ENCODE measurements at places on chromosomes 2 and 18.

DNA sequence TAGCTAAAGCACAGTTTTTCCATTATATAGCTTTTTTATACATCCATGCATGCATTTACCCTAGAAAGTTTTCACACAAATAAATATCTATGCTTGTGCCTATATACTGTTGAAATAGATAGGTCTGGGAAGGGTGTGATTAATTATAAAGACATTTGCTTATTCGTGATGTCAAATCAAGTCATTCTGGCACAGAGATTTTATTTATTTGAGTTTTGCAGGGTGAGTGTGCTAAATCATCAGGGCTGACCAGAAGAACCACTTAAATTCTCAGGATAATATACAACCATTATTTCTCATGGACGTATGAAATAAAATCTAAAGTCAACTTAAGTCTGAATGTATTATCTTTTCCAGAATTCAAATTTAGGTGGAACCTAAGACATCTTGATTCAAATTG is 295.5 kb downstream of the EPHA4 start:
- DNase-seq: no peak

GRCh38 chr2:212843409-212844199 is 305.0 kb upstream of the ERBB4 start:
- DNase-seq: no peak

DNA sequence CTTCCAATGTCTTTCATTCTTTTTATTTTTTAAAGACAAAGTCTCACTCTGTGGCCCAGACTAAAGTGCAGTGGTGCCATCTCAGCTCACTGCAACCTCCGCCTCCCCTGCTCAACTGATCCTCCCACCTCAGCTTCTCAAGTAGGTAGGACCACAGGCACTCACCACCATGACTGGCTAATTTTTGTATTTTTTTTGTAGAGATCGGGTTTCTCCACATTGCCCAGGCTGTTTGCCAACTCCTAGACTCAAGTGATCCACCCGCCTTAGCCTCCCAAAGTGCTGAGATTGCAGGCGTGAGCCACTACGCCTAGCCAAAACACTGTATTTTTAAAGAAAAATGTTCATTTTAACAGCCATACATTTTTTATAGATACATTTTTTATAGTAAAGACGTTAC is 12.7 kb downstream of the GCKR start:
- no peak for DNase-seq

DNA sequence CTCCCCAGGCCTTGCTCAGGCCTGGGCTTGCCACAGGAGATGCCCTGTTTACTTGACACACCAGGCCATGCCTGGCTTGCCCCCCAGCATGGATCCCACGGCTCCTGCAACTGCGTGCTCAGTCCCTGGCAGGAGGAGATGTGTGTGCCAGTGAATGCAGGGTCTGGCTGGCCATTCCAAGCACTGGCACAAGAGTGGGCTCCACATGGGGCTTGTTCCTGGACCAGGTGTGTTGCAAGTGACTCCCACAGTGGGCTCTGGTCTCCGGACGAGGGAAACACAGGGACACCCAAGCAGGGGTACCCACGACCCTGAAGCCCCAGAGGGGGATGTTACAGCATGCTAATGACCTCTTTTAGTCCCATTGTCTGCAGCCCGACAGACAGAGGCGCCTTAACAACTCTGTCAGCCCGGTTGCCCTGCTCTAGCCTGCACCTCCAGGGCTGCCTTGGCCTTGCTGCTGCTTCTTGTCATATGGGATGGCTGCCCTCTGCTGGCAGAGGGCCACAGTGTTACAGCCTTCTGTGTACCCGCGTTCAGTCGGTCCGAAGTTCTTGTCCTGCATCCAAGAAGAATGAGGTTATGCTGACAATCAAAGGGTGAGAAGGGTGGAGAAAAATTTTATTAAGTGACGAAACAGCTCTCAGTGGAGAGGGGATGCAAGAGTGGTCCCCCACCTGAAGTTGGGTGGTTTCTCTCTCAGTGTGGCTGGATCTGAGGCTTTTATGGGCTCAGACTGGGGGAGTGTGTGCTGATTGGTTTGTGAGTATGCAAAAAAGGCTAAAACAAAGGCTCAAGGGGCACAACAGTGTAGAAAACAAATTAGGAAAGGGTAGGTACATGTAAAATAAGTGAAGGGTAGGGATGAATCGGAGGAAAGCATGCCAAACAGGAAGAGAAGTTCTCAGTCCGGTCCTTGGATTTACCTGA is 180.4 kb downstream of the MBD5 start:
- no peak for DNase-seq

- DNase-seq: no peak
Measured at GRCh38 chr2:176613323-176613987, 344.2 kb downstream of the MTX2 start.

- DNase-seq: no peak
Measured at GRCh38 chr2:88838165-88838635, 146.7 kb downstream of the RPIA start.

- DNase-seq: no peak
Measured at GRCh38 chr2:204566439-204566838, 21.2 kb downstream of the PARD3B start.

DNA sequence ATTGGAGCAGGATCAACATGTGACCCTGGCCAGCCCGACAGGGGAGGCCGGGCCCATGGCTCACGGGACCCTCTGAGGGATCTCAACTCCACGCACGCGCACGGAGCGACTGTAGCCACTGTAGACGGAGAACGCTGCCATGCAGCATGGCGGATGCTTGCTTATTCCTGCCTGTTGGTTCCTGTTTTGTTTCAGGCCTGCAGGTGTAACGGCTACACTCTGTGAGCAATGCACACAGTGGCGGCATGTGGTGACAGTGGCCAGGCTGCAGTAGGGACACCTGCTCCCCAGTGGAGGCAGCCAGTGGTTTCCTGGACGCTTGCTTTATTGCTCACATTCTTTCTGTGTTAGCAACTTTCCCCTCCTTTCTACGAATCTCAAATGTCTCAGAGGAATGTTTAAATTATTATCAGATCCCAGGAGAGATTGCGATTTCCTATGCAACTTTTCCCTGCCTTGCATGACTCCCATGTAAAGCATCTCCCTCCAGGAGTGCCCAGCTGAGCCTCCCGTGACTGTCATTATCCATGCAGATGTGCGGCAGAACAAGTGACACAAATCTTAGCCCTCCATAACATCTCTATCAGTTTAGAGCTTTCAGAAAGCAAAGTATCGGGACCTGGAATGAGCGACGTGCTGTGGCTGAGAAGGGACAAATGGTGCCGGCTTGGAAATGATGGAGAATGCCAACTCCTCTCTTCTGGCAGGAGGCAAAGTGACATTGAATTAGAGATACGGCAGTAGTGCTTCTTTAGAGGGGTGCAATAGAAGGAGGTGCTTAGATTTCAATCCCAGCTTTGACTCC is 209.7 kb downstream of the ASB1 start:
- DNase-seq: no peak

- no peak for DNase-seq
Measured at GRCh38 chr2:113692698-113693428, 63.6 kb downstream of the SLC35F5 start.

GRCh38 chr2:152466041-152466440 is 131.1 kb downstream of the FMNL2 start:
- DNase-seq: no peak

- no peak for DNase-seq
Measured at GRCh38 chr2:181036848-181037603, 56.6 kb downstream of the UBE2E3 start.

DNA sequence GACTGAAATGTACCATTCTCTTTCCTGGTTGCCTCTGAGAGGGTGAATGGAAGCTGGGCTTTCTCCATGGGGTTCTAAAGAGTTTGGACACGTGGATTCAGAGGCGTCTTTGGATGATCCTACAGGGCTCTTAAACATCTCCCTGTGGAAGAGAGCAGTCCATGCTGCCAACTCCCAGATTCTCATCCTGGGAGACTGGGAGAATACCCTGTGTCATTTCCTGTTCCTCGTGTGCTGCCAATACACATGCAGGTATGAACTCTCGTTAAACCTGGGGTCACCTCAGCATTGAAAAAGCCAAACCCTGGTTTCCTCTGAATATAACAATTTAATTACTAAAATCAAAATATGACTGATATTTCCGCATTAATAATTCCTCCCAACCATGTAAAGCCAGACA is 73.3 kb upstream of the NT5C1B start:
- no peak for DNase-seq

DNA sequence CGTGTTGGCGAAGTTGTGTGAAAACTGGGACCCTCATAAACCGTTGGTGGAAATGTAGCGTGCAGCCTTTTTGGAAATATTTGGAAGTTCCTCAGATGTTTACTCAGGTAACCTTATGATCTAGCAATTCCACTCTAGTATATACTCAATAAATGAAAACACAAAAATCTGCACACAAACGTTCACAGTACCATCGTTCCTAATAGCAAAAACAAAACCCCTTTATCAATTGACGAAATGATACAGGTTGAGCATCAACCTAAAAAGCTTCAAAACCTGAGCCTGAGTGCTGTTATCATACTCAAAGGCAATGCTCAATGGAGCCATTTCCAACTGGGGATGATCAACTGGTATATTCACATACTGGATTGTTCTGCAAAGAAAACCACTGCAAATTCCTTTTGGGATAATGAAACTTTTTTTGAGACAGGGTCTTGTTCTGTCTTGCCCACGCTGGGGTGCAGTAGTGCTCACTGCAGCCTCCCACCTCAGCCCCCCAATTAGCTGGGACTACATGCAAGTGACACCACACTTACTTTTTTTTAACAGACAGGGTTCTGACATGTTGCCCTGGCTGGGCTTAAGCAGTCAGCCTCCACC is 777 bp upstream of the C18orf32 start:
- DNase-seq: no peak

GRCh38 chr2:55408098-55408882 is 11.4 kb downstream of the CCDC88A start:
- DNase-seq: no peak

GRCh38 chr2:226603606-226604005 is 196.0 kb downstream of the IRS1 start:
- DNase-seq: no peak

DNA sequence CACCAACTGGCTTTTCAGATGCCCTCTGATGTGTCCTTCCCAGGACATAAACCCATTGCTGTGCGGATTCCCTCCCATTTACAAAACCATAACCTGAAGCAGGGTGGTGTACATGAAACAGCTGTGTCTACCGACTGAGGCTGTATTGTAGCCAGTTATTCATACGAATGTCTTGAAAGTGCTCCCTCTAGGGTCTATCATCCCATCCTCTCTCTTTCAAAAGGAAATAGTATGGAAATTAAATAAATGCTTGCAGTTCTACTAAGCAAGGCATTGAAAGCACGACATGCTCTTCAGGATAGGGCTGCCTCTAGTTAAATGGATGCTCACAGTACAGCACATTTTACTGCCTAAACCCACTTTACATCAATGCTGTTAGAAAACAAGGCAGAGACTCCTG is 112.2 kb upstream of the PXDN start:
- no peak for DNase-seq

DNA sequence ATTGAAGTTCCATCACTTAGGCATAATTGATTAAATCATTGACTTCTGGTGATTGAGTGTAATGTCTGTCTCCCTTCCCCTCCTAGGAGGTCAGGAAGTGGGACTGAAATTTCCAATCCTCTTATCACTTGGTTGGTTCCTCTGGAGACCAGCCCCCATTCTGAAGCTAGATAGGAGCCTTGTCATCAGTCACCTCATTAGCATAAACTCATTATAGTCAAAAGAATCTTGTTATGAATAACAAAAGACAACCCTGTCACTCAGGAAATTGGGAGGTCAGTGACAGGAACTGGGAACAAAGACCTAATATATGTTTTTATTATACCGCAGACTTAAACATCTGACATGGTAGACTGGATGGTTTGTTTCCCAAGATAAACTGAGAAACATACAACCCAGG is 60.7 kb upstream of the GAREM2 start:
- DNase-seq: no peak

DNA sequence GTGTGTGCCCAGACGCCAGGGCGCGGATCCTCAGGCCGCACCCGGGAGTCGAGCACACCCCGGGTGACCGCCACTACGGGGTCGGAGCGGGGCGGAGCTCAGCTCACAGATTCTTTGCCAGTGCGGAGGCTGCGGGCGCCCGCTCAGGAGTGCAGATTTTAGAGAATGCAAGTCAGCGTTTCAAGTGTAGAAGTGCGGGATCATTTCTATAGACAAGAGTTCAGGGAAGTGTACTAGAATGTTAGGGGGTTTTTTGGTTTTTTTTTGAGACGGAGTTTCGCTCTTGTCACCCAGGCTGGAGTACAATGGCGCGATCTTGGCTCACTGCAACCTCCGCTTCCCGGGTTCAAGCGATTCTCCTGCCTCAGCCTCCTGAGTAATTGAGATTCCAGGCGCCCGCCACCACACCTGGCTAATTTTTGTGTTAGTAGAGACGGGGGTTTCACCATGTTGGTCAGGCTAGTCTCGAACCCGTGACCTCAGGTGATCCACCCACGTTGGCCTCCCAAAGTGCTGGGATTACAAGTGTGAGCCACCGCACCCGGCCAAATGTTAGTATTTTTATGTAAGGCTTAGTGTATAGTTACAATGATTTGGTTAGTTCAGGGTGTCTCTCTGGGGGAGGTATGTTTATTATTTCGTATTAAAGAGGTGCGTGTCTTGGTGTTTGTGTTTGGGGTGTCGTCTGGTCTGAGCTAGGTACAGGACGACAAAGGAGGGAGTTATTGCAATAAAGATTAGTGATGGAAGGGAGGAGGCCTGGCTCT is 619 bp upstream of the FAM168B start:
- DNase-seq: no peak

GRCh38 chr2:6545795-6546194 is 319.9 kb downstream of the CMPK2 start:
- no peak for DNase-seq

DNA sequence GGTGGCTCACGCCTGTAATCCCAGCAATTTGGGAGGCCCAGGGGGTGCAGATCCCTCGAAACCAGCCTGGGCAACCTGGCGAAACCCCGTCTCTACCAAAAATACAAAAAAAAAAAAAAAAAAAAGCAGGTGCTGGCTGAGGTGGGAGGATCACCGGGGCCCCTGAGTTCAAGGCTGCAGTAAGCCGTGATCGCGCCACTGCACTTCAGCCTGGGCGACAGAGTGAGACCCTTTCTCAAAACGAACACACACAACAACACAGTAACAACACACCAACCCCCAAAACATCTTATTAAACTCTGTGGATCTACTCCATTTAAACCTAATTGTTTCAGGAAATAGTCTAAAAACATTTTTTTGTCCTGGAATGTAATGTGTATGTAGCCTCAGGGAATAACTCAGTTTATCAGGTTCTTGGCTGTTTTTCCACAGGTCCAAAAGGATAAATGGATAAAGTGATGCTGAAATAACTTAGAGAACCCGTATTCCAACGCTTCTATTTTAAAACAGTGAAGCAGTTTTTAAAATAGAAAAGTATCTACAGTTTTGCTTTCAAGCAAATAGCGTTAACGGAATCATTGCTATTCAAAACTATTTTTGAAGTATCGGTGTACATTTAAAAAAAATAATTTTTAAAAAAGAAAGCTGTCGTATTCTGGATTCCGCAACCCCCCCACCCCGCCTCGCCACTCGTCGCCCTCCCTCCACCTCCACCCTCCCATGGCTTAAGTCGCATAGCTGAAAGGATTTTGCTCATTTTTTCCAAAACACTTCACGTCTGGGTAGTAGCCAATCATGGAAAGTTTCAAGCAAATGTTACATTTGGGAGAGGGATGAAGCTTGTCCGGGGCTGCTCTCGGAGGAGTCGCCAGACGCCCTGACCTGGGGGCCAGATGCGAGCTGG is 895 bp upstream of the GLS start:
- DNase-seq: no peak

- DNase-seq: no peak
Measured at GRCh38 chr2:240922982-240923537, 16.9 kb downstream of the CROCC2 start.

GRCh38 chr2:10080536-10081304 is 509 bp upstream of the CYS1 start:
- DNase-seq: no peak
